ENCODE measurements at places on chromosomes 7 and 10.

GRCh38 chr7:27191833-27192545, 7.0 kb upstream of the HOXA11 start:
- DNase-seq, result no peak

GRCh38 chr10:28332726-28333125, 29.9 kb upstream of the MPP7 start:
- DNase-seq, result no peak

DNA sequence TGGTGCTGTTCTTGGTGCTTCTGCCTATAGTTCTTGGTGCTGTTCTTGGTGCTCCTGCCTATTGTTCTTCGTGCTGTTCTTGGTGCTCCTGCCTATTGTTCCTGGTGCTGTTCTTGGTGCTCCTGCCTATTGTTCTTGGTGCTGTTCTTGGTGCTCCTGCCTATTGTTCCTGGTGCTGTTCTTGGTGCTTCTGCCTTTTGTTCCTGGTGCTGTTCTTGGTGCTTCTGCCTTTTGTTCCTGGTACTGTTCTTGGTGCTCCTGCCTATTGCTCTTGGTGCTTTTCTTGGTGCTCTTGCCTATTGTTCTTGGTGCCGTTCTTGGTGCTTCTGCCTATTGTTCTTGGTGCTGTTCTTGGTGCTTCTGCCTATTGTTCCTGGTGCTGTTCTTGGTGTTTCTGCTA, 71.1 kb downstream of the PTPRN2 start:
- no peak for DNase-seq

GRCh38 chr7:30681331-30681797, 892 bp downstream of the CRHR2 start:
- no peak for DNase-seq

GRCh38 chr10:102710609-102711008, 3.6 kb downstream of the ARL3 start:
- no peak for DNase-seq

- DNase-seq, result no peak
Observed at GRCh38 chr7:6419310-6419773, 28.4 kb downstream of the DAGLB start.

DNA sequence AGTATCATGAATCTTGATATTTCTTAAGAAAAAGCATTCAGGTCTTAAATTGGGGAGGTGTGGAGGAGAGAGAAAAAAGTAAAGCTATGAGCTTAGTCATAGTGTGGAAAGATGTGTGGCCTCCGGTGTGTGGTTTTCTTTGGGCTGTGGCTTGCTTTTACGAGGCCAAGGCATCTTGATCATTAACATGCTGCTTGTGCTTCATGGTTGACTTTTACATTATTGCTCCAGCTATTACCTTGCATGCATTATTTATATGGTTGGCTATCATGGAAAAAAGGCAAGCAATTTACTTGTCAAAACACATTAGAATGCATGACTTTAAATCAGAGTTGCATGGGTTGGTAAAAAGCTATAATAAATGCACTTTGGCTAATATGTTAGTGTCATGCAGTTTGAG, 300.7 kb upstream of the ADARB2 start:
- no peak for DNase-seq

GRCh38 chr10:29843143-29843542, 208.4 kb upstream of the SVIL start:
- DNase-seq, result no peak

- DNase-seq, result no peak
Observed at GRCh38 chr10:21520509-21520908, 5.0 kb downstream of the SKIDA1 start.

- DNase-seq, result no peak
Observed at GRCh38 chr10:125359401-125359800, 199.0 kb upstream of the CTBP2 start.

DNA sequence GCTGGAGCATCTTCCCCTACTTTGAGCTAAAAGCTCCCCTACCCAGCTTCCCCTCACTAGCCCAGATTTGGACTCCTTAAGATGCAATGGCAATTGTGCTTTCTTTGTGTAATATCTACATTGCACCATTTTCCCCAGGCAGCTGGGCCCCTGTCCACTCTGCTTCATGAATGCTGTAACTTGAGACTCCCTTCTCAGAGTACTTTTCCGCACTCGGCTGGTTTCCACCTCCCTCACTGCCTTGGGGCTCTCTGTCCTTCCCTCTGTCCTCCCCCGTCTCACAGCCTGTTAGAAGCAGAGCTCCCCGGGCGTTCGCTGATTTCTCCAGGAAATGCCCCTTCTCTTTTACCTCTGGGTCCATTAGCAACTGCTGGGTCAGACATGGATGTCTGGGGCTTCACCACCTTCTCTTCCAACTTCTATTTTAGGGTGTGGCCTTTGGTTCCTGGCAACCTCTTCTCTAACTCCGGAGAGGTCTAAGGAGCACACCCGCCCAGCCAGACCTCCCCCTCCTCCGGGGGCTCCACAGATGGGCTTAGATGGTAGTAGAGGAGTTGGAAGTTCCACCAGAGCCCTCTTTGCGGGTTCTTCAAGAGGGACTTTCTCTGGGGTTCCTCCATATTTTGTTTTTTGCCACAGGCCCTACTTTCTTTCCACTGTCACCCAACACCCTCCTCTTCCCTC, 2.9 kb upstream of the TMEM72 start:
- no peak for DNase-seq

GRCh38 chr7:101507791-101508252, 121.3 kb downstream of the MYL10 start:
- peak; percentile 85 for DNase-seq

- DNase-seq, result peak; percentile 42
Observed at GRCh38 chr7:1086588-1087464, 1.1 kb upstream of the GPER1 start.

GRCh38 chr10:129790715-129791446, 173.2 kb downstream of the EBF3 start:
- DNase-seq, result no peak

- no peak for DNase-seq
Observed at GRCh38 chr7:28104041-28104541, 76.5 kb downstream of the JAZF1 start.

GRCh38 chr10:61992671-61993668, 91.5 kb downstream of the ARID5B start:
- no peak for DNase-seq

DNA sequence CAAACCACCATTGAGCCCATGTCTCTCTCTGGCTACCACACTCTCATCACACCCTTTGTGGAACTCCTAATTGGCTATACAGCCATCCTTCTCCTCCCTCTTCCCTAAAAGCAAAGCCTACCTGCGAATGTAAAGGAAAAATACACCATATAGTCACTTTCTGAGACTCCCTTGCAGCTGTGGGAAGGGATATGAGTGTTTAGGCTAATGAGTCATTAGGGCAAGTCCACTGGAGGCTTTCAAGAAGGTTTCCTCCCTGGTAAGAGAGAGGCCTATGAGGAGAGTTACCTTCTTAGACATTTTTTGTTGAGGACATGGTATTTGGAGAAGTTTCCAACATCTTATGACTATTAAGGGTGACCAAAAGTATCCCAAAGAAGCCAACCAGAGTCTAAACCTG, 4.1 kb upstream of the TMEM243 start:
- no peak for DNase-seq

GRCh38 chr10:126163506-126163905, 224.8 kb downstream of the ADAM12 start:
- no peak for DNase-seq

GRCh38 chr7:139542308-139543151, 19.0 kb downstream of the CLEC2L start:
- DNase-seq, result no peak

GRCh38 chr7:106966121-106966520, 78.4 kb upstream of the PRKAR2B start:
- DNase-seq, result no peak

GRCh38 chr7:157250605-157251228, 86.1 kb upstream of the DNAJB6 start:
- DNase-seq, result peak; percentile 30

DNA sequence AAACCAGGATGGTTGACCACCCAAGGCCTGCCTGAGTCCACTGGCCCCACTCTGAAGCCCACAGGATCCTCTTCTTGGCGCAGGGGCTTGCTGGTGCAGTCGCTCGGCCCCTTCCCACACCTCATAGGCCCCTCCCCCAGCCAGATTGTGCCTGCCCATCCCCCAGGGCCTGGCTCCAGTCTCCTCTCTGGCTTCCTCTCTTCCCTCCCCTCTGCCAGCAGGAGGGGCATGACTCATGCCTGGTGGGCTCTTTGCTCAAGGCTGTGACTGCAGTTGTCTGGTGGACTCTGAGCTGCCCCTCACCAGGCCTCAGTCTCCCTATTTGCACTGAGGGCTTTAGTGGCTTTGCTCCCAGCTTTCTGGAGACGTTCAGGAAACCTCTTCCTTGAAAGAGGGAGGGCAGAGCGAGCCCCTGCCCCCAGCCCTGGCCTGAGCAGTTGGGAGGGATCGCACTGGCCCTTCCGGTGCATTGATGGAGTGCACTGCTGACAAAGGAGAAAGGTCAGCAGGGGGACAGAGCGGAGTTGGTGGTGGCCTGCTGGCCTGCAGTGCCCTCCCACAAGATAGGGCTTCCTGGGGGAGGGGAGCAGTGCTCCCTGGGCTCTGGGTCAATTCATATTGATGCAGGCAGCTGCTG, 60.7 kb downstream of the ZMIZ1 start:
- no peak for DNase-seq

GRCh38 chr7:8507566-8507965, 74.2 kb downstream of the NXPH1 start:
- DNase-seq, result peak; percentile 74

DNA sequence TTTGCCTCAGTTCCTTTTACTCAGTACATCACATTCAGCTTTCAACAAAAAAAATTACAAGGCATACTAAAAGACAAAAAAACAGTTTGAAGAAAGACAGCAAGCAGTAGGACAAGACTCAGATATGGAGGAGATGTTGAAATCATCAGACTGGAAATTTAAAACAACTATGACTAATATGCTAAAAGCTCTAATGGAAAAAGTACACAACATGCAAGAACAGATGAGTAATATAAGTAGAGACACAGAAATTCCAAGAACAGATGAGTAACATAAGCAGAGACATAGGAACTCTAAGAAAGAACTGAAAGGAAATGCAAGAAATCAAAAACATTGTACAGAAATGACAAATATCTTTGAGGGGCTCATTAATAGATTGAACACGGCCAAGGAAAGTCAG, 402.6 kb downstream of the NEBL start:
- no peak for DNase-seq

GRCh38 chr10:6052247-6053221, 9.6 kb downstream of the IL2RA start:
- no peak for DNase-seq

DNA sequence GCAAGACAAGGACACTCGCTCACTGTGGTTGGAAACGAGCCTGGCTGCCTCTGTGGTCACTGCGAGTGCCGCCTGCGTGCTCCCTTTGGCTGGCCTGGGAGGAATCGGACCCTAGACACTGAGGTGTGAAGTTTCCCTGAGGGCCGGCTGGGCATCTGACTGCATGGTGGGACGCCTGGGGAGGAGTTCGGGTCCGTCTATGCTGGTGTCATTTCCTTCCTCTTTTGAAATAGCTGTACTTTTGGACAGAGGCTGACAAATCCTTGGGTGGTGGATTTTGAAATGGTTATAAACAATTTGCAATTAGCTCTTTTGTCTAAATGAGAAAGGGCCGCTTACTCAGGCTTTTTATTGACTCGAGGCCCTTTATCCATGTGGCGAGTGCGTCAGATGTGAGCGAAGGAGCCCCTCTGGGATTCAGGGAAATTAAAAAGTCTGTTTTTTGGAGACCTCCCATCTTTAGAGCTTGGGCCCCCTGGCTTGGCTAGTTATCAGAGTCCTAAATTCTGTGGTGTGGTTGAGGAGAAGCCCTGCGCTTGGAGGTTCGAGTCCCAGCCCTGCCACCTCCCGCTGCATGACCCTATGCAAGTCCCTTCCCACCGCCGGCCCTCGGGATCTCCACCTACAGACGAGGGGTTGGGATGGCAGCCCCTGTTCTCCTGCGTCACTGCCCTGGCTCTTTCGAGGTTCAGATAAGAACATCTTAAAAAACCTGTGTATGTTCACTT, 147.1 kb downstream of the RGS10 start:
- no peak for DNase-seq

DNA sequence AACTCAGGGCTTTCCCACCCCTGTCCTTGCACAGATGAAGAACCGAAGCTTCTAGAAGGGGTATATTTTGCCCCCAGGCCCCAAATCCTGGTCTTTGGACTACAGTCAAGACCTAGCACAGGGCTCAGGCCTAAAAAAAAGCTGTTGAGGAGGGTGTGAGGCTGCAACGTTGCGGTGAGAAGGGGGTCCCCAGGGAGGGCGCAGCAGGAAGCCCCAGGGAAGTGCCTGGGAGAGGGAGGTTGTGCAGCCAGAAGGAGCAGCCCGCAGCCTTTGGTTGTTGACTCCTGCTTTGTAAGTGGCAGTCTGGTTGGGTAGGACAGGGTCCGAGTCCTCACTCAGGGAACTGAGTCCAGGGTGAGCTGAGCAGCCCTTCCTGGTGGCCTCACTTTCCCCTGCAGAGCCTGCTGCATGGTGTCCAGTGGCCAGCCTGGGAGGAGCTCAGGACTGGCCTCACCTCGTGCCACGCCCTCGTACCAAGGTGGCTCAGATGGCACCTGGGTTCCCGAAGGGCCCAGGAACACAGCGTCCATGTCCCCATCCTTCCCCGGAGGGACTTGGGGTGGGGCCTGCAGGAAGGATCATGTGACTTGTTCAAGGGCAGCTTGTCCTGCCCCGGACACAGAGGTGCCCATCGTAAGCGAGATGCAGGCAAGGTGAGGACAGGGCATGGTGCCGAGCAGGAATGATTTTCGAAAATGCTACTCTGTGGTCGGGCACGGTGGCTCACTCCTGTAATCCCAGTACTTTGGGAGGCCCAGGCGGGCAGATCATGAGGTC, 166.4 kb upstream of the TNRC18 start:
- peak; percentile 67 for DNase-seq

DNA sequence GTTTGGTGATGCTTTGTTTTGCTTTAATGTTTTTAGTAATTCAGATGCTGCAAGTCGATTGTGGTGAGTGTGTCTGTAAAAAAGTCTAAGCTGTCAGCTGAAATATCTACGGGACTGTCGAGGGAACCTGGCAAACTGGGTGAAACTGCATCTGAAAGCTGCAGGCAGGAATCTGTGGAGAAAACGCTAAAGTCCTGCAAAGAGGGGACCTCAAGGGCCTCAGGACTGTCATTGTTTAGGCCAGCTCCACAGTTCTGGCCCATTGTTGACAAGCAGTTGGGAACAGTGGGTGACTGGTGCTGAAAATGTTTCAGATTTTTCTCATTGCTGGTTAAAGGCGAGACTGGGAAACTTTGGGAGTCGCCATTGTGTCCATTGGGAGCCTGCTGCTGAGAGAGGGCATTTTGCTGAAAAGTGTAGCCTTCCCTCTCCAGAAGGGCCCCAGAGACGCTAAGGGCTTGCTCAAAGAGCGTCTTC, 1.8 kb downstream of the HOXA2 start:
- DNase-seq, result no peak

DNA sequence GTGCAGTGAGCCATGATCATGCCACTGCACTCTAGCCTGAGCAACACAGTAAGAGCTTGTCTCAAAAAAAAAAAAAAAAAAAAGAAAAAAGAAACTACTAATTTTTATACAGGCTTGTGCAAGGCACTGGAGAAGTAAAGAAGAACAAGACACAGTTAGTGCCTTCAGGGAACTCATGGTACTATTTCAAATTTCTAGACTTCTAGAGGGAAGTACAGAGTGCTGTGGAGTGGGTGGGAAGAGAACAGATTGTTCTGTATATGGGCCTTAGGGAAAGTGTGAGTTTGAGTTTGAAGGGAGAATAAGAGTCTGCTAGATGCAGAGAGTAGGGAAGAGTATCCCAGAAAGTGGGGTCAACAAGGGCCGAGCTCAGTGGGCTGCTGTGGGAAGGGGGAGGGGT, 234.8 kb downstream of the PHTF2 start:
- DNase-seq, result no peak

Data from NCI-H2171 treated with DMSO at 0.1 percent for 48 hours (cell line).